CD4-positive, alpha-beta T cell treated with Interleukin-4 for 4 hours (primary cell): ENCODE measurements at places on chromosomes 3 and 15.

- DNase-seq, result no peak
Observed at GRCh38 chr3:129618901-129619671, 12.6 kb upstream of the PLXND1 start.

GRCh38 chr15:81304226-81304625 lies 19.7 kb downstream of the STARD5 start:
- no peak for DNase-seq

GRCh38 chr3:54988838-54989630 lies 61.2 kb upstream of the LRTM1 start:
- DNase-seq, result no peak

DNA sequence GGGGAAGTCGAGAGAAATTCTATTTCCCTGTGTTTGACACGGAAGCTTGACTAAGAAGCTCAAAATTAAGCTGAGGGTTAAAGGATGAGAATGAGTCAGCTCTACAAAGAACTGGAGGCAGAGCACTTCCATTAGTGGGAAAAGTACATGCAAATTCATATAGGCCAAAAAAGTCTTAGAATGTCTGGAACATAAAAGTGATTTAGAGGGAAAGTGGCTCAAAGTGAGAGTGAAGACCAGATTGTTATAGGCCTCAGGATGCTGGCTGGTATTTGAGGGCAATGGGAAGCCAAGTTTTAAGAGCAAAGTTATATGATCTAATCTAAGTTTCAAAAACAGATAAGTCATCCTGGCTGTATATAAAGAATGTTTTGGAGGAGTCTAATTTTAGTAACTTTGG lies 857.3 kb downstream of the NAALADL2 start:
- DNase-seq, result no peak

- no peak for DNase-seq
Observed at GRCh38 chr3:189531271-189531670, 99.9 kb upstream of the TP63 start.
